ENCODE measurements at places on chromosomes 12 and 14. TPM values are rescaled to one million over a fixed set of nuclear protein-coding genes. Genes with fewer than 3 reads are reported as not detected.

Gene ACOT4
- total RNA-seq, result 0.77 TPM

Gene ACSS3
- 24.5 TPM for total RNA-seq

Gene NELL2
- 0.55 TPM for total RNA-seq

Gene COL2A1
- total RNA-seq, result not detected

Gene CLEC7A
- 1.3 TPM for total RNA-seq

Gene GLIPR1L1
- total RNA-seq, result not detected

Gene TMEM119
- 1.3 TPM for total RNA-seq

Gene IKZF4
- 8.4 TPM for total RNA-seq

DNA sequence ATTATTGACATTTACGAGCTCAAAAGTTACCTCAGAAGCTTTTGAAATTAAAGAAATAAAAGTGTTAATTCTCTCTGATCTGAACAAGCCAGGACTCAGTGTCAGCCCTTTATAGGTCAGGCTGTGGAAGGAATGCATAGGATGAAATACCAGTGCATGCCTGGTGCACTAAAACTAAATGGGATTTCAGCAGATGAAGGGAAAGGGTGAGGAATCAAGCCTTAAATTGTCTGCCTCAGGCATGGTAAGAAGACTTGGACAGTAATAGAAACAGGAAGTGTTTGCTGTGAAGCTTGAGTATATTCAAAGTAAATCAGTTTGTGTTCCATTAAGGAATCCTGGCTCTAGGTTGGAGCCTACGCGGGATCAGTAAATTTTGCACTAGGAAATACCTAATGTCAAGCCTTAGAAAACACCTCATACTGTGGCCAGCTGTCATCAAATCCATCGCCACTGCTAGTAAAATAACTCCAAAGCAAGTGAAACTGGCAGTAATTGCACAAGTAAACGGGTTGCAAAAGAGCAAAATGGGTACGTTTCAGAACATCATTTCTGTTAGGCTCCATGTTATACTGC lies 76.3 kb downstream of the PDE3A start:
- no peak for DNase-seq
- H3K4me3 ChIP-seq, result no peak overlapping the region
- peaks cover 95% of the 10 kb centered on the region for H3K4me1 ChIP-seq
- no peaks in the 10 kb centered on the region for H3K36me3 ChIP-seq
- no peaks in the 10 kb centered on the region for H3K27me3 ChIP-seq

DNA sequence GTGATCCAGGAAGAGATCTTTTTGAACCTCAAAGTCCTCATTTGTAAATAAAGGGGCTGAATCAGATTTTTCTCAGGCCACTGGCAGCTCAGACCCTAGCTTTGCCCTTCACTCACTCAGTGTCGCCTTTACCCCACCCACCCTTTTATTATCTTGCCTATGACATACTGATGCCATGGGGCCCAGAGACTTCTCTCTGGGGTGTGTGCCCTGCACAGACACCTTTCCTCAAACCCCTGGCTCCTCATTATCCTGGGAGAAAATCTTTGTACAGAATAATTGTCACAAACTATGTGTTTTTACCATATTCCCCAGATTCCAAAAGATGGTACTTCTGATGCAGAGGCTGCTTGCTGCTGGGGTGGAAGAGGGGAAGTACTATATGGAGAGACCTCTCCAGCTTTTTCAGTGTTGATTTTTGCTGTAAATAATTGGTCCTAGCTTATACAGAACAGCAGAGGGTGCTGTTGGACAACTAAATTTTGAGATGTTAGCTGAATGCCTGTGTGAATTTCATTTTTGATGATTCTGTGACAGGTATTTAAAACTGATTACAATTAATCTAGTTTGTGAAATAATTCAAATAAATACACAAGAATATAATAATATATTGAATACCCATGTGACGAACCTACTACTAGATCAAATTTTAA lies 53.9 kb upstream of the DCD start:
- H3K36me3 ChIP-seq, result no peaks in the 10 kb centered on the region
- peaks cover 22% of the 10 kb centered on the region for H3K27me3 ChIP-seq
- no peaks in the 10 kb centered on the region for H3K4me1 ChIP-seq
- H3K27ac ChIP-seq, result no peak overlapping the region
- no peak for DNase-seq

- peak overlapping the region; percentile 87 for H3K27ac ChIP-seq
- peaks cover 87% of the 10 kb centered on the region for H3K4me1 ChIP-seq
- H3K36me3 ChIP-seq, result no peaks in the 10 kb centered on the region
- no peaks in the 10 kb centered on the region for H3K27me3 ChIP-seq
Measured at GRCh38 chr12:11767798-11768197, 118.3 kb downstream of the ETV6 start.

- no peaks in the 10 kb centered on the region for H3K4me1 ChIP-seq
- H3K4me3 ChIP-seq, result no peak overlapping the region
- H3K27me3 ChIP-seq, result no peaks in the 10 kb centered on the region
- DNase-seq, result no peak
- no peaks in the 10 kb centered on the region for H3K36me3 ChIP-seq
Measured at GRCh38 chr14:89117012-89117411, 292.6 kb downstream of the TTC8 start.

DNA sequence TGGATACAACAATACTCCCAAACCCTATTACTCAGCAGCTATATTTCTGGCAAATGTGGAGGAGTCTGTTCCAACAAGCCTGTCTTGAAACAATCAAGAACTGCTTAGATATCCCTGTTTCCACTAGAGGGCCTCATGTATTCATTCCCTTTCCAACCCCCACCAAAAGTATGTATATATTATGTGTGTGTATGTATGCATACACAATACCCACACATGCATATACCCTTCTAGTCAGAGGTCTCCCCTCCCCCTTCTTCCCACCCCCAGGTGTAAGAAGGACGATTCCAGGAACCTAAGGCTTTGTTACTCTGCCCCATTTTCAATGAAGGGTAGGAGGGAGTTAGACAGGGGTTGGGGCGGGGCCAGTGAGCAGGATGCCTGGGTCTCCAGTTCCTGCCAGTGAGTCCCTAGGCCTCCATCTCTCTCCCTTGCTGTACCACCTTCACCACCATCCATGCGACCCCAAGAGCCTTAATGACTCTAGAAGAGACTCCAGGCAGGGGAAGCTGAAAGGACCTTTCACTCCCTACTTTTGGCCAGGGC lies at the start of gene DGKA:
Gene DGKA (plus strand): TSS at position 392 of the 546 bp plus-strand sequence. CDS start 5,342 bp downstream, outside the sequence.
- DNase-seq, result peak; percentile 25
- H3K4me3 ChIP-seq, result peak within 1 kb of the TSS; percentile 84
- H3K36me3 ChIP-seq, result no peaks in the 10 kb centered on the region
- no peaks in the 10 kb centered on the region for H3K27me3 ChIP-seq
- peak within 1 kb of the TSS; percentile 91 for H3K27ac ChIP-seq
- H3K4me1 ChIP-seq, result peaks cover 75% of the 10 kb centered on the region

GRCh38 chr12:101051151-101051550 lies 158.9 kb downstream of the SLC5A8 start:
- no peak overlapping the region for H3K4me3 ChIP-seq
- no peak for DNase-seq
- H3K27ac ChIP-seq, result no peak overlapping the region
- H3K27me3 ChIP-seq, result no peaks in the 10 kb centered on the region
- H3K36me3 ChIP-seq, result no peaks in the 10 kb centered on the region

DNA sequence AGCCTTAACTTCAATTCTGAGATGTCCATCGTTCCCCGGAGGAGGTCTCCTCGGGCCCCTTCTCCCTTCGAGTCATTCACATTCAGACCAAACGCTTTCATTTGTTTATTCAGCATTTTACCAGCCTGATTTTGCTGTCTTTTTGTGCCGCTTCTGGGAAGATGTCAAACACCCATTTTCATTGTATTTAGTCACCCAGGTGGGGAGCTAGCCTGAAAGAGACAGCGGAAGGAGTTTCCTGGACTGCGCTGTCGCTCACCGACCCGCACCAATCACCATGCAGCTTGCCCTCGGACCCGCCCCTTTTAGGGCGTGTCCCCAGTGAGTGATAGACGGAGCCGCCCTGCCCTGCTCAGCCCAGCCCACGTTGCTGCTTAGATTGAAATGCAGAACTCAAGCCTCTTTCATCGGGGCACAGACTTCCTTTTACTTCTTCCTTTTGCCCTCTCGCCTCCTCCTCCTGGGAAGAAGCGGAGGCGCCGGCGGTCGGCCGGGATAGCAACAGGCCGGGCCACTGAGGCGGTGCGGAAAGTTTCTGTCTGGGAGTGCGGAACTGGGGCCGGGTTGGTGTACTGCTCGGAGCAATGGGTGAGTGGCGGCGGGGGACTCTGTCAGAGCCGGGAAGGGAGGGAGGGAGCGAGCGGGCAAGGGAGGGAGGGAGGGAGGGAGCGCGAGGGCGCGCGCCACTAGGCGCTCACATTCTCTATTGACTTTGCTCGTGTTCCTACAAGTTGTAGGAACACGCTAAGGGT lies at the start of gene PAX9:
Gene PAX9 (plus strand): TSS at position 355 of the 752 bp plus-strand sequence. CDS start 230 bp downstream, at position 585.
- peak; percentile 54 for DNase-seq
- peaks cover 79% of the 10 kb centered on the region for H3K4me1 ChIP-seq
- peaks cover 100% of the 10 kb centered on the region for H3K27me3 ChIP-seq
- no peaks in the 10 kb centered on the region for H3K36me3 ChIP-seq
- peak within 1 kb of the TSS; percentile 57 for H3K4me3 ChIP-seq
- H3K27ac ChIP-seq, result no peak within 1 kb of the TSS

DNA sequence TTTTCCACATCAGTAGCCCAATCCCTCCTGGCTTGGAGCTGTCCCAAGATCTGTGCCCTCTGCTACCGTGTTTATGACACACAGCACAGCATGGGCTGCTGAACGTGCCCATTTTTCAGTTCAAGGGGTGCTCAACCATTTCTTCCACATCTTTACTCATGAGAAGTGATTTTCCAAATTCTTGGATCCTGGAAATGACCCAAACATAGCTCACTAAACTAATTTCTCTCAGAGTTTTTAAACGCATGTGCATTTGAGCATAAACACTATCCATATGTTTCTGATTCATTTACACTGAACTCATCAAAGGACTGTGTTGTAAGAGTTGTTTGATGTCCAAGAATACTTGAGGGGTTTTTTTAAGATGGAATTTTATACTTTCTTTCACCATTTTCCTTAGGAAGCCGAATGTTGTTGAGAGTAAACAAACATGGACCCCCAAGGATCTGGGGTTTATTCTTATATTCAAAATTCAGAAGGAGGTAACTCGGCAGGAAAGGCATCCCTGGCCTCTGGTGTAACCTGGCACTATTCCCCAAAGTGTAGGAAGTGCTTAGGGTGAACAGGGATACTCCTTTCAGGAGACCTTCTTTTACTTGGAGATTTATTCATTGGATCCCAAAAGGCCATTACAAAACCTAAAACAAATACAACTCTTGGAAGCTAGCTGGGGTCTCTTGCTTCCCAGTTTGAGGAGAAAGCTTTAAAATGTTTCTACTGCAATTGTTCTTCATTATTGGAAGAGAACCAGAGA lies 215.0 kb downstream of the BMP4 start:
- H3K4me1 ChIP-seq, result no peaks in the 10 kb centered on the region
- no peaks in the 10 kb centered on the region for H3K27me3 ChIP-seq
- H3K4me3 ChIP-seq, result no peak overlapping the region
- H3K27ac ChIP-seq, result no peak overlapping the region
- DNase-seq, result no peak

GRCh38 chr14:102333390-102333789 lies 13.8 kb downstream of the ZNF839 start:
- H3K4me3 ChIP-seq, result no peak overlapping the region
- no peaks in the 10 kb centered on the region for H3K27me3 ChIP-seq
- no peaks in the 10 kb centered on the region for H3K4me1 ChIP-seq
- no peak overlapping the region for H3K27ac ChIP-seq

- no peak overlapping the region for H3K27ac ChIP-seq
- H3K4me3 ChIP-seq, result no peak overlapping the region
- H3K4me1 ChIP-seq, result no peaks in the 10 kb centered on the region
Measured at GRCh38 chr12:121949648-121950397, 31.4 kb downstream of the CFAP251 start.

- H3K27me3 ChIP-seq, result no peaks in the 10 kb centered on the region
- H3K27ac ChIP-seq, result no peak overlapping the region
- H3K4me1 ChIP-seq, result no peaks in the 10 kb centered on the region
- H3K36me3 ChIP-seq, result no peaks in the 10 kb centered on the region
- no peak for DNase-seq
Measured at GRCh38 chr14:87043667-87044200, 949.2 kb downstream of the GALC start.

GRCh38 chr12:122884860-122885259 lies 11.1 kb downstream of the VPS37B start:
- peaks cover 95% of the 10 kb centered on the region for H3K4me1 ChIP-seq
- no peaks in the 10 kb centered on the region for H3K27me3 ChIP-seq
- DNase-seq, result no peak
- peak overlapping the region; percentile 66 for H3K27ac ChIP-seq
- H3K36me3 ChIP-seq, result no peaks in the 10 kb centered on the region

DNA sequence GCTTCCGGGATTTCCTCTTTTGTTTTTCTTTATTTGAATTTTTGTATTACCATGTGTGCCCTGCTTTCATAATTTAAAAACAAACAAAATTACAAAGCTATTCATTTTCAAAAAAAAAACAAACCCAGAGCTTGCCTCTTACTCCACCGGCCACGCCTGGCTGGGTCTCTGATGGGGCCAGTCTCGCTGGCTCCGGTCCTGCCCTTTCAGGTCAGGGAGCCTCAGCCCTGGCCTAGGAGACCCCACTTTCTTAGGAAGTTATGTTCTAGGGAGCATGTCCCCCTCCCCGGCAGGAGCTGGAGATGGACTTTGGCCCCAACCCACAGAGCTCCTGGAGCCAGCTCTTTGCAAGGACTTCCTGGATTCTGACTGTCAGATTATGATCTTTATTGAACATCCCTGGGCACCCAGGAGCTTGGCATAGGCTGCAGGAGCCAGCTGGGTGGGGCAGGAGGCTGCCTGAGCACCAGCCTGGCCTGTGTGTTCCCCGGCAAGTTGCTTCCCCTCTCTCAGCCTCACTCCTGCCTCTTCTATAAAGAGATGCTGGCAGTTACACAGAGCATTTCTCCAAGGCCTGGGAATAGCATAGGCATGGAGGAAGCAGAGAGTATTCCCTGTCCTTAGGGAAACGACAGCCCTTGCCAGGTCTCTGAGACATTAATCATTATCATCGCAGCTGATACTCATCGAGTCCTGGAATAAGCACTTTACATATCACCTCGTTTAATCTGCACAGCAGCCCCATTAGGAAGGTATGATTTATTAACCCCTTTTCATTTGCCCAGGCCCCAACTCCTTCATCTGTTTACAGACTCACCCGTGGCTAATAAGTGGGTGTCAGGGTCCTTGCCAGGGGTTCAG lies 3.5 kb downstream of the DEGS2 start:
- H3K4me3 ChIP-seq, result no peak overlapping the region
- no peaks in the 10 kb centered on the region for H3K36me3 ChIP-seq
- H3K4me1 ChIP-seq, result peaks cover 15% of the 10 kb centered on the region
- peaks cover 71% of the 10 kb centered on the region for H3K27me3 ChIP-seq
- DNase-seq, result no peak
- H3K27ac ChIP-seq, result no peak overlapping the region

- peaks cover 21% of the 10 kb centered on the region for H3K27me3 ChIP-seq
- DNase-seq, result no peak
- H3K4me3 ChIP-seq, result no peak overlapping the region
- H3K27ac ChIP-seq, result no peak overlapping the region
- H3K4me1 ChIP-seq, result peaks cover 14% of the 10 kb centered on the region
- H3K36me3 ChIP-seq, result no peaks in the 10 kb centered on the region
Measured at GRCh38 chr12:12915656-12916055, 24.3 kb downstream of the GPRC5A start.
